CD4-positive, alpha-beta T cell (primary cell): ENCODE measurements at places on chromosomes 6 and 20.

GRCh38 chr20:47730744-47731143 lies 54.5 kb downstream of the SULF2 start:
- H3K36me3 ChIP-seq: no peaks in the 10 kb centered on the region
- no peaks in the 10 kb centered on the region for H3K27me3 ChIP-seq
- DNase-seq: no peak

DNA sequence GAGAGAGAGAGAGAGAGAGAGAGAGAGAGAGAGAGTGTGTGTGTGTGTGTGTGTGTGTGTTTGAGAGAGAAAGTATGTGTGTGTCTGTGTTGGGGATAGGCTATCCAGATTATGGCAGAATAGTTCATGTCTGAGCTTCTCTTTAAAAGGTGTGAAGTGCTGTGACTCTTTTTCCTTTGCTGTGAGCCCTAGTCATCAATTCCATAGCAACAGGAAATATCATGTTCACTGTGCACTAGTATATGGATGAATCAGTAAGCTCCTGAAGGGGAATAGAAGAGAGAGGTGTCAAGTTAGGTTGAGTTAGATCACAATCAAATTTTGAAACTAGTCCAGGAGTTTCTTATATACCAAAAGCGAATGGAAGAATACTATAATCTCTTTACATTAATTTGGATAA lies 318.7 kb downstream of the RFPL4B start:
- no peak for DNase-seq
- no peaks in the 10 kb centered on the region for H3K36me3 ChIP-seq
- H3K4me3 ChIP-seq: no peak overlapping the region
- no peak overlapping the region for H3K27ac ChIP-seq
- H3K4me1 ChIP-seq: no peaks in the 10 kb centered on the region
- H3K27me3 ChIP-seq: no peaks in the 10 kb centered on the region

DNA sequence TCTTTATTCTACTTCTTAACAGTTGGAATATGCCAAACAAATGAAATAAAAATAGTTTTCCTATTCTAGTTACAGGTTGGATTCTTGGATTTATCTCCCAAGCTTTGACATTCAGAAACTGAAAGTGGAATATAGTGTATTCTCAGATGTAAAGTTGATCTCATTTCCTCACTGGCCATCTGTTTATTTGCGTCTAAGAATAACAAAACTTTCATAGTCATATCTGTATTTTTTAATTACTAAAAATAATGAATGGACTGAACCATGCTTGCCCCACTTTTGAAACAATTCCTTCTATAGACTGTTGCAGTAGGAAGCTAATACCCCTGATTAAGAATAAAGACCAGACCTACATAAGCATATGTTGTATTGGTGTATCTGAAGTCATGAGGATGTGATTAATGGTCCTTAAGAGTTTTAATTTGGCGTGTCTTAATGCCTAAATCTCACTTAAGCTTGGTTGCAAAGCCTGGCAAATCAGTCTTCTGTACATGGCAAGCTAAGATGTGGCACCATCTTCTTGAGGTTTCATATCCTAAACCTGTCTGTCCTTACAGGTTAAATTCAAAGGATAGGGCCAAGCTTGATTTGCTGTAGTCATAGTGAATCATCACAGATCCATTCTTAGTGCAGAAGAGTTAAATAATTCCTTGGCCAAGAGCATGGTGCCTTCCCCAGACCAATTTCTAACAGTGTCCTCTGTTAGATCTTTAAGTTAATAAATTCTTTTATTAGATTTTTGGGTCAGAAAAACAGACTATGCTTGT lies 58.9 kb downstream of the FOXO3 start:
- DNase-seq: no peak
- H3K4me1 ChIP-seq: peaks cover 23% of the 10 kb centered on the region
- H3K27ac ChIP-seq: no peak overlapping the region
- H3K36me3 ChIP-seq: no peaks in the 10 kb centered on the region

DNA sequence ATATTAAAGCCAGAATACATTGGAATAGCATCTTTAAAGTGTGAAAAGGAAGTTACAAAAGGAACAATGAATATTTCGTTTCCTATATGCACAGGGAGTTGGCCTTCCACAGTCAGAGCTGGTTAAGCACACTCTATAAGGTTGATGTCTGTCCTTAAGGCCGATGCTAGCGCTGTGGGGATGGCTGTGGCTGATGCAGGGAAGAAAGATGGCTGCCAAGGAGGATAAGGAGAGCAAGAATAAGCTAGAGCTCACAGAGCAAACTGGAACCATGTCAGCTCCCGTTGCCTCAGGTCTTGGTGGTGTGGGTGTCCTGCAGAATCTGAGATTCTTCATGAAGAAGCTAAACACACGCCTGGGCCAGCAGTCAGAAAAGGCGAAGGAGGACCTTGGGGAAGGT lies 20.8 kb upstream of the STX11 start:
- H3K4me3 ChIP-seq: no peak overlapping the region
- H3K36me3 ChIP-seq: no peaks in the 10 kb centered on the region
- H3K27ac ChIP-seq: no peak overlapping the region

GRCh38 chr6:105757512-105758200 lies 328.5 kb upstream of the PRDM1 start:
- no peaks in the 10 kb centered on the region for H3K27me3 ChIP-seq
- no peaks in the 10 kb centered on the region for H3K36me3 ChIP-seq
- no peaks in the 10 kb centered on the region for H3K4me1 ChIP-seq
- no peak overlapping the region for H3K4me3 ChIP-seq
- H3K27ac ChIP-seq: no peak overlapping the region

DNA sequence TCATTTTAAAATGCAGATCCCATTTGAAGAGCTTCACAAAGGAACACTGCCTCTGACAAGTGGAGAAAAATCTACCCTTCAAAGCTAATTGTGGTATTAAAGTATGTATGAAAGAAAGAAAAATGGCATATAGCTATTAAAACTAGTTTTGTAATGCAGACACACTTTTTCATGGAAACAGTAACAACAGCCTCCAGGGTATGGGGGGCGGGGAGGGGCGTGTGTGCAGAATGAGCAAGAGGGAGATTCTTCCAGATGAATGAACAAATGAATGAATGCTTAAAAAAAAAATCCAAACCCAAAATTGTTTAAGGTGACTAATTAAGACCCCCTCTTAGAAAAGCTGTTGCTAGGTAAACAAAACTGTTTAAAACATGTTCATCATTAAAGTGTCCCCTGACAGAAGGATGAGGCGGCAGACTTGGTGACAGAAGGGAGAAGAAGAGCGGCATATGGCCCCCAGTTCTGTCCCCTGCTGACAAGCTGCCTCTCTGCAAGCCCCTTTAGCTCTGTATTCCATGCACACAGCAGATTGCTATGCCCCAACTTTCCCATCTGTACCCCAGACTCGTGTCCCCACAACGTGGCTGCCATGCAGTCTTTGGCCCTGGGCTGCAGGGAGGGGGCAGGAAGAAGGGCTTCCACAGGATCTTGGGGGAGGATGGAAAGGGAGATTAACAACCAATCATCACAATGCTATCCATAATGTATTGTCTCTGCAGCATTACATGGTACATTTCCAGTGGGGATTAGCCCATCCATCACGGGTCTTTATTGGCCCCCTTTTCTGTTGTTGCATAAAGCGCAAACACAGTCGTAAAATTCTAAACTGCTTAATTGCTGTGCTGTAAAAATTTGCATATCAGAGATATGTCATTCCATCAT lies 108.4 kb upstream of the OLIG3 start:
- H3K4me3 ChIP-seq: no peak overlapping the region
- peaks cover 8% of the 10 kb centered on the region for H3K27me3 ChIP-seq
- H3K27ac ChIP-seq: no peak overlapping the region
- DNase-seq: no peak

DNA sequence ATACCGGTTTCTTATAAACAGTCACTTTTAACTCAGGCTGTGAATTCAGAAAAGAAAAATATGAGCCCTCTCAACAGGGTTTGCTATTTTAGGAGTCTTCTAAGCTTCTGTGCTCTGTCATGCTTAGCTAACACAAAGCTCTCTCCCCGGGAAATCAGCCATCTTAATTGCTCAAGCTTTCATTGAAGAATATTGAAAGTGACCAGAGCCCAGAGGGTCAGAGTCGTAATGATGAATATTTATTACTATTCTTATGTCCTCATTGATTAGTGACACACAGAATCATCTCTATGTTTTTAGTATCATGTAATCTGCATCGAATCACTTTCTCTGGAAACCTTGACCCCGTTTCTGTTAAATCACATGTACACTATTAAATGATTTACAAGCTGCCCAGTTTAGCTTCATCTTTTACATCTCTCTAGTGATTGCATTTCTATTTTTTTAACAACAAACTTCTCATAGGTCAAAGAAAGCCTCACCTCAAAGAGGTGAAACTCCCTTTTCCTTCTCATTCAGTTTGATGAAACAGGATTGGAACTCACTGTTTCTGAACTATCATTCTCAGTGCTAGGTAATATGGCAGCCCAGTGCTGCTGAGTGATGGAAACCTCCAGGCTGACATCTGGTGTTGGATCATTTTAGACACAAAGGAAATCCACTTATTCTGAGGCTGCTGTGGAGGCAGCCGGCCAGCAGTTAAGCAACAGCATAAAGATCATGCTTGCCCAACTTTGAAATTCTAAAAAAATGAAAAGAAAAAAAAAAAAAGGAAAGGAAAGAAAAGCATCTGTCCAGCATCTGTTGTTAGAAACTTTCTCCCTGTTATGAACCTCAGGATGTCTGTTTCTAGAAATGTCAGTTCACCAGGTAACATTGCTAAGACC lies 96.3 kb downstream of the RFPL4B start:
- no peak for DNase-seq
- H3K27me3 ChIP-seq: no peaks in the 10 kb centered on the region
- no peaks in the 10 kb centered on the region for H3K4me1 ChIP-seq
- no peak overlapping the region for H3K4me3 ChIP-seq

DNA sequence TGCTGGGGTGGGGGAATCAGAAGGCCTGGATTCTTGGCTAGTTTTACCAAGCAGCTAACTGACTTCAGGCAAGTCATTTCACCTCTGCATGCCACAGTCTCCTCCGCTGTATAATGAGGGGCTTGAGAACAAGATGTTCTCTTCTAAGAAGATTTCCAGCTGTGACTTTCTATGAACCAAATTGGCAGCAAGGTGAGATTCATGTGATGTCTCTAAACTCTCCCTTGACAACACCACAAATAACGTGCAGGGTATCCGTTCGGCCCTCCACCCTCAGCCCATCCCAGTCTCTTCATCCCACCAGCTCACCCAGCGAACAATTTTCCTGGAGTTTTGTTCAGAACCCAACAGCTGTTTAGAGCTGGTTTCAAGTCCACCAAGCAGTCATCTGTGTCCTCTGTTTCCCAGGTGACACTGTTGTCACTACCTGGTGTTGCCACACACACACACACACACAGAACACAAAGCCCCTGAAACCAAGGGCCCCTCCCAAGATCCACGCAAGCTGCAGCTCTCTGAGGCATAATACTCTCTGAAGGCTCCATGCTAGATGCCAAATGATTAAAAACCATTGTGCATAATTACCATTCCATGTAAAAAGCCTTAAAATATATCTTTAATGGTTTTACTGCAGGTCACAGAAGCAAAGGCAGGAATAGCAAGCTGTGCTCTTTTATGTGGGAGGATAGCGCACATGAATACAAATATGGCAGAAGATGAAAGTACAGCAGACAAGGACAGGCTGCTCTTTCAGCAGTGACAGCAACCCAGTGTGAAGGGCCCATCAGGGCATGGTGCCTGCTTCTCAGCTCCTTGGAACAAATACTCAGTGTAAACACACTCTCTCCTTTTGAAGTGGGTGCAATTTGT lies 48.2 kb downstream of the ARHGAP18 start:
- no peak overlapping the region for H3K4me3 ChIP-seq
- H3K4me1 ChIP-seq: no peaks in the 10 kb centered on the region
- H3K36me3 ChIP-seq: no peaks in the 10 kb centered on the region
- DNase-seq: no peak

DNA sequence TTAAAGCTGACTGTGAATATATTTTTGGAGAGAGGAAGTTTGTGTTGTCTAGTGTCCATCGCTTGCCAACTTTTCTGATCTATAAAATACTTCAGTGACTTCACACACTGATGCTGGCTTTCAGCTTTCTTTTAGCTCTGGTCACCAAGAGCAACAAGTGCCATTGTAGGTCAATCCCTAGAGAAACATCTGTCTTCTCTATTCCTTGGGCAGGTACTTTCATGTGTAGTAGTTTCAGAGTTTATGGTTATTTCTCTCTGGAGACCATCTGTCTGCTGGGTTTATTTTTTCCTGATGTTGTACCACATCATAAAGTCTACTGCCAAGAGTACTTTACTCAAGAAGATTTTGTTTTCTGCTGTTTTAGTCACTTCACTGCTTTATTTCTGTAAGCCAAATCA lies 249.9 kb downstream of the KHDC1L start:
- no peaks in the 10 kb centered on the region for H3K27me3 ChIP-seq
- H3K27ac ChIP-seq: no peak overlapping the region
- H3K4me3 ChIP-seq: no peak overlapping the region
- no peaks in the 10 kb centered on the region for H3K36me3 ChIP-seq
- no peak for DNase-seq

DNA sequence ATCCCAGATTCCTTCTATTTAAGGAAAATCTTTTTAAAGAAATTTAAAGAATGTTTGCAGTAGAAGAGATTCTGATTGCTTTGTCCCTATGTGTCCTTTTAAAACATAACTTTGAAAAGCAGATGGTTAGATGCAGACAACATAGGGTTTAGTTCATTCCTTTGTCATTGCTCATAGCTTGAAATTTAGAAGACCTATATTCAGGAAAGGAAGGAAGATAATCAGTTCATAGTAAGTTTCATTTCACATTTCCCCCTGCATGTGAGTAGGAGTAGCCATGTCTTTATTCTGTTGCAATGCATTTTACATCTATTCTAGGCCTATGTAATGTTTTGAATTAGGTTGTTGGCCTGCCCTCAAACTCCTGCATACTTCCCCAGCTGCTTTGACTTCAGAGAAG lies 197.9 kb upstream of the GRIK2 start:
- no peaks in the 10 kb centered on the region for H3K36me3 ChIP-seq
- H3K27ac ChIP-seq: no peak overlapping the region
- no peaks in the 10 kb centered on the region for H3K27me3 ChIP-seq
- DNase-seq: no peak
